Cerebellar cortex (tissue), 1 donor: ENCODE measurements at places on chromosomes 3 and 15.

GRCh38 chr15:89486726-89487050, 9.7 kb downstream of the RHCG start:
- no peak for DNase-seq

DNA sequence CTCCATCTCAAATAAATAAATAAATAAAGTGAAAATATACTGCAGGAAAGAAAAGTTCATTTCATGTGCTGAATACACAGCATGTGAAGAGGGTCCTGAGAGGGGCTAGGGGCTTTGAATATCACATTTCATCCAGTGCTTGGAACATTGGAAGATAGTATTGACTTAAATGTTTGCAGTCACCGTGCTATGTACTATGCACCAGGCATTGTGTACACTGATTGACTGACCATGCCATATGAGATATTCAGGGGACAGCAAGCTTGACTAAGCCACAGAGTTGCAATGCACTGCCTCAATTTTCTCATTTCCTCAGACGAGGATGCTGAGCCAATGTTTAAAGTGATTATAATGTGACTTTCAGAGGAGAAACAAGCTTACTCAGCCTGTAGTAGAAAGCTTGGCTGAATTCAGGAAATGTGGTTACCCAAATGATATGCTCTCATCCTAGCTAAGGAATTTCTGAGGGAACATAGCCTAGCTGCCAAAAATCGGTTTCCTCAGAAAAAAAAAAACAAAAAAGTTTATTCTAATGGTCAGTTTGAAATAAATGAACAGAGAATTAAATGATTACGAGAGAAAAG, 557.9 kb downstream of the FGF12 start:
- no peak for DNase-seq

GRCh38 chr3:71512544-71512943, 71.0 kb downstream of the FOXP1 start:
- no peak for DNase-seq

- DNase-seq, result no peak
Observed at GRCh38 chr3:188788621-188789081, 383.1 kb upstream of the TPRG1 start.

DNA sequence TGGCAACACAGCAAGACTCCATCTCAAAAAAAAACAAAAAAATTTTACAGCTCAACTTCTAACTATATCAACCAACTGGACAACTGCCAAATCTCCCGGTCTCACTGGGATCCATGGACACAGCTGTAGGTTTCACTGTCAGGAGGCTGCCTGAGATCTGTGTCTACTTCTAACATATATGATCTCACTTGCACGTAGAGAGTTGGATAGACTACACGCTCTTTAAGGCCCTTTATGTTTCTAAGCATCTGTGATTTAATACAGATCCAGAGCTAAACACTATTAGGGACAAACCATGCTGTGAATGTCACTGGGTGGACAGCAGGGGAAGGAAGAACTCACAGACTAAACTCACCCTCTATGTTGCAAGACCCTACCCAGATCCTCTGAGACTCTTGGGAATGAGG, 13.0 kb upstream of the APOD start:
- DNase-seq, result no peak

- DNase-seq, result peak; percentile 75
Observed at GRCh38 chr3:15823092-15823491, 25.3 kb upstream of the ANKRD28 start.

DNA sequence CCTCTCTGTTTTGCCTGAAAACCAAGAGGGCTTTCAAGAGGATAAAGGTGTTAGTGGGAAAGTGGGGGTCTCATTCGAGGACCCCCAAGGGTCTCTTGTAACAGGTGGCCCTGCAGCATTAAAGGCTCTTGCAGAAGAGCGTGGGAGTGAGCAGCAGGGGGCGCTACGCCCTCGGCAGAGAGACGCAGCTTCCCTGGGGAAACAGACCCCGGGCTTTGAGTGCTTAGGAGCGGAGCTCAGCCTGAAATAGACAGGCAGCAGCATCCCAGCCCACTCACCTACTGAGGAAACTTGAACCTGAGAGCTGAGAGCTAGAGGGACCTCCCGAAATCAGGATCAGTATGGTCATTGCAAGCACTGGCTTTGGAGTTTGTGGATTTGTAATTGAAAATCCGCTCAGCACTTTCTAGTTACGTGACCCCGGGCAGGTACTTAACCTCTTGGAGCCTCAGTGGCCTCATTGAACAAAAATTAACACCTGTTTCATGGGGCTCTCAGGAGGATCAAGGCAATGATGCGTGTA, 25.7 kb downstream of the RPLP1 start:
- no peak for DNase-seq

- no peak for DNase-seq
Observed at GRCh38 chr3:49509028-49509561, 39.0 kb downstream of the DAG1 start.
